NCI-H2081 treated with DMSO at 0.1 percent for 48 hours (cell line): ENCODE measurements at places on chromosomes 12 and 14.
A peak's percentile ranks its signal among the peaks of the same experiment; 100 is the strongest.

DNA sequence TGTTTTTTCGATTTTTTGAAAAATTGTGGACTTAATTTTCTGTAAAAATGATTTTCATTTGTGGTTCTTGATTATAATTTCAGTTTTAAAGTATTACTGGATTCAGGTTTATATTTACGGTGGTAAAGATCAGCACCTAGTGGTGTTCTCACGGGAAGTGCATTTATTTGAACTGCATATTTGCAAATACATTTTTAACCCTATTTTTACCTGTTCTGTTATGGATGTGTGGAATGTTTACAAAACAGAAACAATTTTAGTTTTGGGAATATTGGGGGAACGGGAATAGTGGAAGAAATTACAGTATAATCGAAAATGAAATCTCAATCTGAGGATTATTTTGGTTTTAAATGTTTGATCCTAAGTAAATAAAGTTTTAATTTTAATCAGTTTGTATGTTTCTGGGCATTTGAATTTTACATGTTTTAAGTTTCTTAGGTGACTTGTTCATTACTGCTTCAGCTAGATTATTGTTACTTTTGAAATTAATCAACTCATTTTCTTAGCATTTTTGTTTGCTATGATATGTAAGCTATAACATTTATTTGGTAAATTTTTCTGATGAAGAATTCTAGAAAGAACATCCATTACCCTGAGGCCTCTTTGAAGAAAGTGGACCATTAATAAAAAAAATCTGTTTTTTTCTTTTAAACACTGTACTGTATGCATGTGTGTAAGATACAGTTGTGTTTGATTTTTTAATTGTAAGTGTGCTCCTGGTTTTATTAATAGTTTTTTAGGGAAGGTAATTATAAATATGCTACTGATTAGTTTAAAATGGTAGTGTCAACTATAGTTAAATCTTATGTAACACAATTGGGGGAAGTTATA is 942 bp downstream of the ATF7IP start:
- no peak for DNase-seq

DNA sequence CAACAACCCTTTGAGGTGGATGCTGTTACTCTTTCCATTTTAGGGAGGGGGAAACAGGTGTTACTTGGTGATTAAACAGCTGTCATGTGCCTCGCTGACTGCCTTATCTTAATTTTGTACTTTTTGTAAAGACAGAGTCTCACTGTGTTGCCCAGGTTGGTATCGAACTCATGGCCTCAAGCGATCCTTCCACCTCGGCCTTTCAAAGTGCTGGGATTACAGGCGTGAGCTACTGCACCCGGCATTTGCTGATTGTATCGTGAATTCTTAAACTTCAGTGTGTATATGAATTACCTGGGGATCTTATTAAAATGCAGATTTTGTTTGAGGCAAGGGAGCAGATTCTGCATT is 659 bp downstream of the PSMD9 start:
- DNase-seq, result no peak

- DNase-seq, result peak; percentile 64
Measured at GRCh38 chr12:88111074-88111652, 30.7 kb downstream of the CEP290 start.

GRCh38 chr14:102822311-102822863 is 45.1 kb downstream of the TRAF3 start:
- DNase-seq, result no peak

DNA sequence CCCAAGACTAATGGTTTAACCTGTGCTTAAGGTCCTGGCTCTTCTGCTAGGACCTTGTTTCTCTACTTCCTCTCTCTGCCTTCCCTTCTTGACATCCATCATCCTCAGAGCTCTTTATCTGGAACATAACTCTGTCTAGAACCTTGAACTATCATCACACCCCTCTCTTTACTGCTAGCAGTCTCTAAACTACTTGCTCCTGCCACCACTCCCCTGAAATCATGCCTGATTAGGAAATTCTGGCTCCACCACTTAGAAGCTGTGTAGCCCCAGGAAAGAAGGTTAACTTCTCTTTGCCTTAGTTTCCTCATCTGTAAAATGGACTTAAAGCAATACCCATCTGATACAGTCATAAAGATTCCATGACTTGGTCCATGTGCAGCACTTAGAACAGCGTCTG is 9.1 kb downstream of the SLC38A1 start:
- no peak for DNase-seq

- DNase-seq, result no peak
Measured at GRCh38 chr12:119241580-119242169, 62.9 kb downstream of the HSPB8 start.

DNA sequence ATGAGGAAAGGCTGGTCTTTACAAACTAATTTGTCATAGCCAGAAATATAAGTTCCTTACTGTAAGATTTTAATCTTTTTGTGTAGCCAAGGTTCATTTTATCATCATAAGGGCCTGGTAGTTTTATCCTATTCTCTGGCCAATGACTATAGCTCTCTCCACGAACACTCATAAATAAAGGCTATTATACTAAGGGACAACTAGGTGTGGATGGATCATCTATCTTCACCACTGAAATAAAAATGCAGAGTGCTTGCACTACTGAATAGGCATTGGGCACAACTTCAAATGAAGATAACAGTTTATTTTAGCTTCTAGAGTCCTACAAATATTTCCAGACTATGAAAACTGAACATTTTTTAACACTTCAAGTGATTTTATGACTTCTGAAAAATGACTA is 698.6 kb downstream of the NOVA1 start:
- no peak for DNase-seq

DNA sequence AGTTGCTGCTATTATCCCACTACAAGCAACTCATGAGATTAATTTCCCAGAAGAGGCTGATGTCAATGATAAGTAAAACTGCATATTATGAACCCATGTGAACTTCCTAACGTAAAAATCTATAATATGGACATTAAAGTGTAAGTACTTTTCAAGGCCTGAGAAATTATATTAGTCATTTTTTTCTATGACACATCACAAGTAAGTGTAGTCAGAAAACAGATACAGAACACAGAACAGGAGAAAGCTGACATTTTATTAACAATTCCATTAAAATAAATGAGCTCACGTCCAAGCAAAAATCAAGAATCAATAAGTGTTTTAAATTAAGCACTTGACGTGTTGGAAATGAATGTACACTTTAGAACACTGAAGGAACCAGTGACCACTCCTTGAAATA is 155.0 kb downstream of the MDGA2 start:
- no peak for DNase-seq

DNA sequence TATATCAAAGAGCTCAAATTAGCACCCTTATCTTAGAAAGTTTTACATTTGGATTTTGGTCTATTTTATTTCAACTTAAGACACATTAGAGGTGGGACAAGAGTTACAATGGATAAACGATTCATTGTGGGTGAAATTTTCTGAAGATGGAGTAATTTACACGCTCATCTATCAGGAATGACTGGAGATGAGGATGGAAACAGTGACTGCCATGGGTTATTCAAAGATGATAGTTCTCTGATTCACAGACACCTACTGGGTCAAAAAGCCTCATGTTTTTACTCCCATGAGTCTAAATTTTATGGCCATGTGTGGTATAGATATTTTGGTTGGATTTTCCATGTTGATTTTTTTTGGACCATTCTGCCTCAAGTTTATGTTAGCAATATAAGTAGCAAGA is 22.1 kb downstream of the SAMD4A start:
- DNase-seq, result no peak

DNA sequence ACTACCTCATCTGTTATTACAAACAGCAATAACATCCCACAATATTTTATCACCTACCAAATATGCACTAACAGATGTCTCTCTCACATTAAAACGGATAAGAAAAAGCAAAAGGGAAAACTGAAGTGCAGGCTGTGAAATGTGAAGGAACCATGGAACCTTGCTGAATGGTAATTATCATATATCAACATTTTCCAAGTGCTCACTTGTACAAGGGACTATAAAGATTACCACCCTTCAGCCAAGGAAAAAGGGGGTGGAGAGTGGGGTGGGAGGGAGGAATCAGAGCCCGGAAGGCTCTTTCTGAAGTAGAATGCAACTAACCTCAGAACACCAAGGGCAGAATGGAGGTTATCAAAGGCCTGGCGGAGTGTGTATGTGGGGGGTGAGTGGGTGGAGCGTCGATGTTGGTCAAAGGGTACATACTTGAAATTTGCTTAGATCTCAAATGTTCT is 1.2 kb downstream of the SNX6 start:
- no peak for DNase-seq

DNA sequence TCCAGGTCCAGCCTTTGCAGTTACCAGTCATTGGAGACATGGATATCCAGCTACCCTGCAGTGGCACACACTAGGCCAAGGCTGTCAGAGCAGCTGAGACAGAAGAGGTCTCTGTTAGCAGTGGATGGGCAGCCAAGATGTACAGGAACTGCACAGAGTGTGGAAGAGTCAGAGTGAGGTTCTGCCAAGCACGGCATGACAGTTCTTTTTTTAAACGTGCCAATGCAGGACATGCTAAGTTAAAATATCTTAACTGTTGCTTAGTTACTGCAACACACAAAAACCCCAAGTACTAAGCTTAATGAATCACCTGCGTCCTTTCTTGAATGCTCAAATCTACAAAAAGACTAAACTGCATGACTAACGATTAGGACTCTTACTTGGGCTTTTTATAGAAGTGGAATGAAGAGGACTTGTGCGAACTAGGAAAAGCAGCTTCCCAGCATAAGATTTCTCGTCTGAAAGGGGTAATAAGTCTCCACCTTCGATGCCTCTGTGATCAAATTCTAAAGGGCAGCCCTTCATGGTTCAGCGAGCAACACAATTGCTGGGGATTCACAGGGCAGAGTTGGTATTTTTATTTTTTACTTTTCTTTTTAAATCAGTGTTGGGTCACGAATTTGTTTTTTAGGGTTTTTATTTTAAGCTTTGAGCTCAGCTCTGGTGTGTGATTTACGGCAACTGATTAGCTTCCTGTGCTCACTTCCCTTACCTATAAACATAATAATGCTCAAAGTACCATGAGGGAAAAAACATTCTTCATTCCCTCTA is 20.6 kb downstream of the MAPK1IP1L start:
- no peak for DNase-seq

- DNase-seq, result no peak
Measured at GRCh38 chr14:105527826-105528585, 1.6 kb downstream of the TMEM121 start.

DNA sequence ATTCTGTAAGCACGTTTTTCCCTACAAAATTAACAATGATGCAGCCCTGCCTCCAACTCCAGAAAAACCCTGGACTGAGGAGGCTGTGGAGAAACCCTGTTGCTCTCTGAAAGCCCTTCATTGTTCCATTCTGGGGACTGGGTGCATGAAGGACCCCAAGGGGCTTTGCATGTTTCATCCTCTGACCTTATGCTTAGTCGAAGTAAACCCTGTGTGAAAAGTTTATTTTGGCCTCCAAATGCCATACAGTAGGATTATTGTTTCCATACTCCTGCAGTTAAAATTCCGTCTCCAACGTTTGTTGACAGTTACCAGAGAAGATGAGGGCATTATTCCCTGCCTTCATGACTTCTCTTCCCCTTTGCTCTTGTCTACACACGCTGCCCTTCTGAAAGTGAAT is 46.0 kb downstream of the CKB start:
- DNase-seq, result no peak

- DNase-seq, result no peak
Measured at GRCh38 chr12:120468325-120468820, 1.2 kb downstream of the SRSF9 start.

DNA sequence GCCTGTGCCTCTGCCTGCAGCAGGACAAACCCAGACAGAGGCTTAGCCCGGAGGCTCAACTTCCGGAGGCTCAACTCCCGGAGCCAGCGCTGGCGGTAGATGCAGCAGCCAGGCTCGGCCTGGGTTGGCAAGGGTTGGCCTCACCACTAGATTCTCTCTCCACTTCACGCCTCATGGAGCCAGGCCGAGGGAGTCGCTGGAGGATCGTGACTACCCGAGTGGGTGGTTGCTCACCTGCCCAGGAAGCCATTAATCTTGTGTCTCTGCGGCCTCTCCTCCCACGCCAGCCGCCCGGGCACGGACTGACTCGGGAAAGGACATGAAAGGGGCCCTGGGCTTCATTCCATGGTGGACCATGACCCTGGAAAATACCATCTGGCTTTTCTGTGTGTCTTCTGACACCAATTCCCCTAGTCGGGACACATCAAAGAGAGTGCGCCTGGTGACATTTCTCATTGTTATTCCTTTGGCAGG is 20.8 kb downstream of the ESRRB start:
- no peak for DNase-seq

DNA sequence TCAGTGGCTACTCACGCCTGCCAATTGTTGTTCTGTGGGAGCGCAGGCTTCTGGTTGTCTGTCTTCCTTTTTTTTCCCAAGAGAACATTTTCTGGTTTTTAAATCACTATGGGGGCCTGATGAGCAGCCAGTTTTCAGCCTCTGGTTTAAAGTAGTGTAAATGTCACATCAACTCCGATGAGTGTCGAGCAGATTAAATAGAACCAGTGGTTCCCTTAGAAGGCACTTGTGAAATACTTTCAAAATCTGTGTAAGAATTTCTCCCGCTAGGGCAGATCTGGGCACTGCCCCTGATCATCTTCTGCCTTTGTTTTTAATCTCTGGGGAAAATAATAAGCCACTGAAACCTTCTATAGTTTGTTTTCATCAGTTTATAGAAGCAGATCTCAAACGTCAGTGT is 130.4 kb downstream of the PRIMA1 start:
- no peak for DNase-seq

GRCh38 chr14:35215110-35215813 is 76.9 kb upstream of the PSMA6 start:
- no peak for DNase-seq

DNA sequence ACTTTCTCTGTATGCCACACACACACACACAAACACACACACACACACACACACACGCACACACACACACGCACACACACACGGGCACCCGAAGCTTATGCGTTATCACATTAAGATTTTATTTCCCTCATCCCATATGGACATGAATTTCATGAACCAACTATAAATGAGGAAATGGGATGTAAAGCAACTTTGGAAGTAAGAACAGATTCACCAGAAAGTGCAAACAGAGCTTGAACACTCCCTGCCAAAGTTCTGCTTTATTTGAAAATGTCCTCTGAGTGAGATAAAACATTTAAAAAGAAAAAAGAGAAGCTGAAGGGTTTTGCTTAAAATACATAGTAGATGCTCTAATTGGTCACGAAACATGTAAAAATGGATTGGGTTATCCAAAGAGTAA is 90.4 kb upstream of the OTX2 start:
- no peak for DNase-seq

DNA sequence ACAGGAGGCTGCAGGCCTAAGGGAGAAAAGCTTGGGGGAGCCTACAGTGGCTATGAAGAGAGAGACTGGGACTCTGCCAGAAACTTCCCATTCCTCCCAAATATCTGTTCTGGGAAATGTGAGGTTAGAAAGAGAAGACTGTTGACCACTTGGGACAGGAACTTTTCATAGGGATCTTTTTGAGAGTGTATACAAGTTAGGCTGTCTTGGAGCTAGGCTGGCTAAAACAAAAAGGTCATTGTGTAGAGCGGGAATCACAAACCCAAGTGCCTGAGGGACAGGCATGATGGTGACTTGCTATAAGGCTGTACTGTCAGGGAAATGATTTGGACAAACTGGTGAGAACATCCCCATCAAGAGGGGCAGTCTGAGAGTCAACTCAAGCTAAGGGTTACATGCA is 175.1 kb downstream of the GRIP1 start:
- no peak for DNase-seq

GRCh38 chr12:107326237-107326636 is 232.9 kb upstream of the CRY1 start:
- DNase-seq, result no peak

- DNase-seq, result no peak
Measured at GRCh38 chr14:80202888-80203562, 8.3 kb downstream of the DIO2 start.
